ENCODE measurements at places on chromosomes 11 and 22. TPM values are rescaled to one million over a fixed set of nuclear protein-coding genes. Genes with fewer than 3 reads are reported as not detected.

RAB3IL1 gene
- total RNA-seq, result not detected

MS4A15 gene
- total RNA-seq, result not detected

MRGPRF gene
- total RNA-seq, result not detected

DNA sequence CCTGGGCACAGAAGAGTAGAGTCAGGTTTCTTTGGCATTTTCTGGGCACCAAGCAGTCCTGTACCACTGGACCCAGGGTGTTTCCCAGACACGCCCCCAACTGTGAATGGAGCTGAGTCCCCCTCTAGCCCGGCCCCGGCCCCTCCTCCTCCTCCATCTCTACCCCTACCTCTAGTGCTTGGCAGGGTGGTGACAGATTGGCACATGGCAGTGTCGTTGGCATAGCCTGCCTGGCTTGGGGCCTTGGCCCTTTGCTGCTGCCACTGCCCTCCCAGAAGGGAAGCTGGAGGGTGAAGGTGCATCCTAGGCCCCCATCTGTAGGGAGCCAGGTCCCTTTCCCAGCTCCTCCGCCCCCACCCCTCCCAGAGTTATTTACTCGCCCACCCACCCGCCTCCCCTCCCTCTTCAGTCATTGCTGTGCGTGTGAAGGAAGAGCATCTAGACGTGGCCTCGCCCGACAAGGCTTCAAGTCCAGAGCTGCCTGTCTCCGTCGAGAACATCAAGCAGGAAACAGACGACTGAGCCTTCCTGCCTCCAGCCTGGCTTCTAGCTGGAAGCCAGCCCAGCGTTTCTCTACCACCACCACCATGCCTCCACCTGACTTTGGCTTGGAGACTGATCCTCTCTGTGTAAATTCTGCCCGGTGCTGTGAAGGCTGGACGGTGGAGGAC lies 10.9 kb downstream of the CHADL start:
- H3K4me1 ChIP-seq, result no peaks in the 10 kb centered on the region
- no peaks in the 10 kb centered on the region for H3K27me3 ChIP-seq
- no peak overlapping the region for H3K27ac ChIP-seq
- peaks cover 5% of the 10 kb centered on the region for H3K36me3 ChIP-seq
- no peak for DNase-seq
- no peak overlapping the region for H3K4me3 ChIP-seq
